ENCODE measurements at places on chromosomes 5 and 9. TPM values are rescaled to one million over a fixed set of nuclear protein-coding genes. Genes with fewer than 3 reads are reported as not detected.

GRCh38 chr5:97998941-97999340 lies 774.5 kb upstream of the RGMB start:
- no peaks in the 10 kb centered on the region for H3K36me3 ChIP-seq
- H3K4me1 ChIP-seq = no peaks in the 10 kb centered on the region
- H3K27me3 ChIP-seq = no peaks in the 10 kb centered on the region
- H3K27ac ChIP-seq = no peak overlapping the region

DNA sequence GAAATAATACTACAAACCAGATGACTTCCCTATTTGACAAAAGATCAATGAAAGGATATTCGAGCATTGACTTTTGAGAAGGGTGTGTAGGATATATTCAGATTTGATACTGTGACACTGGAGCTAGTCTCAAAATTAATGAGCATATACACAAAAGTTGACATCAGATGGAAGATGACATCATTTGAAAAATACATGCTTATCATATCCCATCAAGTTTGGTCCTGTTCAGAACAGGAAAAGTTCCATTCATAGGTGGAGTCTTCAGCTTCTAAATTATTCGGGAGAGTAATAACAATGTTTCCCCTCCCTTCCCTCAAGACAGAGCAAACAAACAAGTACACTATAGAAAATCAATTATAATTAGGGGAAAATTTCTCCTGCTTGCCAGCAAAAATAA lies 348.3 kb downstream of the NDUFS4 start:
- no peaks in the 10 kb centered on the region for H3K36me3 ChIP-seq
- no peak overlapping the region for H3K27ac ChIP-seq
- H3K4me3 ChIP-seq = no peak overlapping the region
- no peak for DNase-seq
- no peaks in the 10 kb centered on the region for H3K27me3 ChIP-seq
- no peaks in the 10 kb centered on the region for H3K4me1 ChIP-seq

GRCh38 chr5:55416306-55416705 lies 108.5 kb downstream of the MTREX start:
- H3K4me3 ChIP-seq = no peak overlapping the region
- peak overlapping the region; percentile 18 for H3K27ac ChIP-seq
- peaks cover 34% of the 10 kb centered on the region for H3K4me1 ChIP-seq
- H3K36me3 ChIP-seq = peaks cover 7% of the 10 kb centered on the region
- H3K27me3 ChIP-seq = no peaks in the 10 kb centered on the region
- peak; percentile 23 for DNase-seq

- no peaks in the 10 kb centered on the region for H3K36me3 ChIP-seq
- no peaks in the 10 kb centered on the region for H3K4me1 ChIP-seq
- DNase-seq = no peak
- H3K27ac ChIP-seq = no peak overlapping the region
- H3K4me3 ChIP-seq = no peak overlapping the region
These were observed 635.9 kb downstream of the CDH18 start for GRCh38 chr5:19352120-19352519.

- no peak for DNase-seq
- peaks cover 17% of the 10 kb centered on the region for H3K4me1 ChIP-seq
- H3K27ac ChIP-seq = no peak overlapping the region
- peaks cover 43% of the 10 kb centered on the region for H3K36me3 ChIP-seq
These were observed 236.4 kb downstream of the FANCC start for GRCh38 chr9:95080961-95081647.

DNA sequence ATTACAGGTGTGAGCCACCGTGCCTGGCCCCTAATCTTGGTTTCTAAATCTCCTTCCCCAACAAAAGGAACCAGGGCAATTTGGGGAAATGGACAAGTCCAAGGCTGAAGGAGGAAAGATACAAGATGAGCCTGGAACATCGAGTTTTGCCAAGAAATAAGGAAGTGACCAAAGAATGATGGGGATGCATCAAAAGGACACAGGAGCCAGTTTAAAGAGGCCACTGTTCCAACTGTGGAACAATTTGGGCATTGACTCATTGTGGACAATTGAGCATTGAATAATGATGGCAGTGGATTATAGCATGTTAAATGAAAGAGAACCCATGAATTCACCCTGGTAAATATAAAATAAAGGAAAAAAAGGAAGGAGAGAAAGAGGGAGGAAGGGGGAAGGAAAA lies 47.5 kb downstream of the DUSP1 start:
- no peaks in the 10 kb centered on the region for H3K27me3 ChIP-seq
- no peak overlapping the region for H3K27ac ChIP-seq
- no peak overlapping the region for H3K4me3 ChIP-seq
- H3K36me3 ChIP-seq = no peaks in the 10 kb centered on the region
- no peaks in the 10 kb centered on the region for H3K4me1 ChIP-seq
- DNase-seq = no peak

- no peaks in the 10 kb centered on the region for H3K27me3 ChIP-seq
- H3K4me1 ChIP-seq = no peaks in the 10 kb centered on the region
- no peak overlapping the region for H3K27ac ChIP-seq
- H3K36me3 ChIP-seq = no peaks in the 10 kb centered on the region
These were observed 278.8 kb downstream of the PBX3 start for GRCh38 chr9:126025991-126026390.

DNA sequence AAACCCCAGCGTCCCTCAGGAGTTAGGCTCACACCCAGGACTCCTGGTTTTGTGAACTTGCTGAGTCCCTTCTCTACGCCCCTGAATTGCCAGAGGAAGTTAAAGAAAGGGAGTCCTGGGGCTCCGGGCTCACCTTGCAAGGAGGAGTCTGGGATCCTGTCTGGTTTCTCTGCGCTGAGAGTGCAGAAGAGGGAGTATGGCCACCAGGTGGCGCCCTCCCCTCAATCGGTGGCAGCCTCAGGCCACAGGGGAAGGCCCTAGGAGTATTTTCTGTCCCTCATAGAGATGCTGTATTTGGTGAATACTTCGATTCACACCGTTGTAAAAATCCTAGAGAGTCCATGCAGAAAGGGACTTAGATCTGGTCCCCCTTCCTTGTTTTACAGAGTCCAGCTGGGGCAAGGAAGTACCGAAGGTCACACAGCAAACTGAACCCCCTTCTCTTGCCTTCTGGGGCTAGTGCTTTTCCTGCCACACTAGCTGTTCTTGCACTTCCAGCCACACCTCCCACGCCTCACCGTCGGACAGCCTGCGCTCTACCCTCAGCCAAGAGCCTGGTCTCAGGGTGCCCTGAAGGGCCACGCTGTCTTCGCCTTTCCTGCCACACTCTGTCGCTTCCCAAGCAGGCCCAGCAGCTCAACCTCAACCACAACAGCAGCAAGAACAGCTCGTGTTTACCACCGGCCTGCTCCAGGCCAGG lies 10.2 kb downstream of the HAND1 start:
- H3K27ac ChIP-seq = no peak overlapping the region
- H3K27me3 ChIP-seq = peaks cover 46% of the 10 kb centered on the region
- no peaks in the 10 kb centered on the region for H3K36me3 ChIP-seq

DNA sequence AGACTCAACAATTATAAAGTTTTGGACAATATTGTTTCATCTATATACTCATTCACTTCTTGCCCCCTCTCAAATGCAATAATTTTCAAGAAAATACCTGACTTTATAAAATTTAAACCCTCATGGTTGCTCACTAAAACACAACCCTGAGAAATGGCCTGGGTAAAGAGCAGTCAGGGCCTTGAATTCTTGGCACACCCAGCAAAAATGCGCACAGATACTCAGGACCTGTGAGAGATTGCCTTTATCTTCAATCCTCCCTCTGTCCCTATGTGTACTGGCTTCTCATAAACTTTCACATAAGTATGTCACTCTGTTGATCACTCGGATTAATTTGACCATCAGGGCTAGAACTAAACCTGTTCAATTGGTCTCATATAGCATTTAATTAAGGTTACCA lies 12.8 kb upstream of the ACO1 start:
- H3K27ac ChIP-seq = no peak overlapping the region
- H3K4me3 ChIP-seq = no peak overlapping the region
- H3K36me3 ChIP-seq = no peaks in the 10 kb centered on the region
- no peaks in the 10 kb centered on the region for H3K27me3 ChIP-seq

DNA sequence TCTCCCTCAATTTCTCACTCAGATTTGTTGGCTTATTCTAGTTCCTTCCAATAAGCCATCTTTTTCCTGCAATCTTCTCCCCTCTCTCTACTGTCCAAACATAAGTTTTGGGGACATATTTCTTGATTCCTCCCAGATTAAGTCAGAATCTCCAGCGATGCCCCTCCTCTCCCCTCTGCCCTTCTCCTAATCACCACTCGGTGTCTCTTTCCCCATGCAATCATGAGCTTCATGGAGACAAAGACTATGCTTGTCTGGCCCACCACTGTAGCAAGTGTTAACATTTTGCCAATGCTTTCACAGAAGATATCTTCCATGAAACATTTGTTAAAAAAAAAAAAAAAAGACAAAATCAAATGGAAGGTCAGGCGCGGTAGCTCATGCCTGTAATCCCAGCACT lies 42.4 kb downstream of the PDE6A start:
- no peak overlapping the region for H3K4me3 ChIP-seq
- H3K4me1 ChIP-seq = no peaks in the 10 kb centered on the region
- peaks cover 7% of the 10 kb centered on the region for H3K27me3 ChIP-seq

GRCh38 chr5:138588013-138588788 lies 13.0 kb upstream of the HSPA9 start:
- H3K4me1 ChIP-seq = no peaks in the 10 kb centered on the region
- DNase-seq = no peak
- H3K27ac ChIP-seq = no peak overlapping the region
- H3K36me3 ChIP-seq = no peaks in the 10 kb centered on the region
- H3K4me3 ChIP-seq = no peak overlapping the region
- H3K27me3 ChIP-seq = peaks cover 8% of the 10 kb centered on the region

DNA sequence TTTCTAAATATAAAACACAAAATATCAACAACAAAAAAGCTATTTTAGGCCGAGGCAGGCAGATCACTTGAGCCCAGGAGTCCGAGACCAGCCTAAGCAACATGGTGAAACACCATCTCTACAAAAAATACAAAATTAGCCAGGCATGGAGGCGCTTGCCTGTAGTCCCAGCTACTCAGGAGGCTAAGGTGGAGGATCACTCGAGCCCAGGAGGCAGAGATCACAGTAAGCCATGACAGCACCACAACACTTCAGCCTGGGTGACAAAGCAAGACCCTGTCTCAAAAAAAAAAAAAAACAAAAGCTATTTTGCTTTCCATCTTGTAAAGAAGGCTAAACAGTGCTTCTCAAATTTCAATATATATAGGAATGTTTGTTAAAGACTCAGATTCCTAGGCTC lies 11.3 kb downstream of the C5orf15 start:
- H3K4me3 ChIP-seq = no peak overlapping the region
- no peaks in the 10 kb centered on the region for H3K27me3 ChIP-seq
- H3K27ac ChIP-seq = no peak overlapping the region
- no peak for DNase-seq
- peaks cover 13% of the 10 kb centered on the region for H3K4me1 ChIP-seq

GRCh38 chr5:173922527-173922926 lies 34.4 kb downstream of the CPEB4 start:
- no peaks in the 10 kb centered on the region for H3K36me3 ChIP-seq
- no peak overlapping the region for H3K4me3 ChIP-seq
- no peaks in the 10 kb centered on the region for H3K27me3 ChIP-seq
- H3K4me1 ChIP-seq = peaks cover 26% of the 10 kb centered on the region
- no peak for DNase-seq

GRCh38 chr9:101354765-101355708 lies 29.8 kb downstream of the BAAT start:
- H3K36me3 ChIP-seq = no peaks in the 10 kb centered on the region
- H3K4me3 ChIP-seq = no peak overlapping the region
- no peak overlapping the region for H3K27ac ChIP-seq
- DNase-seq = no peak

GRCh38 chr5:11258001-11258400 lies 497.0 kb upstream of the DAP start:
- no peak overlapping the region for H3K27ac ChIP-seq
- no peak overlapping the region for H3K4me3 ChIP-seq
- DNase-seq = no peak
- H3K4me1 ChIP-seq = no peaks in the 10 kb centered on the region
- H3K36me3 ChIP-seq = no peaks in the 10 kb centered on the region

DNA sequence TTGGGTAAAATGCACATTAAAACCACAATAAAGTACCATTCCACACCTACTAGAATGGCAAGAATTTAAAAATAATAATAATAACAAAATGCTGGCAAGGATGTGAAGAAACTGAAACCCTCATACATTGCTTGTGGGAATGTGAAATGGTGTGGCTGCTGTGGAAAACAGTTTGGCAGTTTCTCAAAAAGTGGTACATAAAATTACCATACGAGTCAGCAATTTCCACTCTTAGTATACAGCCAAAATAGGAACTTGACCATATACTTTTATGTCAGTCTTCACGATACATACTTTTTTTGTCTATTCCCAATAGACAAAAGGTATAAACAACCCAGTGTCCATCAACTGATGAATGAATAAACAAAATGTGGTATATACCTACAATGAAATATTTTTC lies 15.6 kb downstream of the FKBP15 start:
- H3K27me3 ChIP-seq = no peaks in the 10 kb centered on the region
- no peak overlapping the region for H3K4me3 ChIP-seq
- H3K27ac ChIP-seq = no peak overlapping the region
- DNase-seq = no peak
- no peaks in the 10 kb centered on the region for H3K4me1 ChIP-seq

DNA sequence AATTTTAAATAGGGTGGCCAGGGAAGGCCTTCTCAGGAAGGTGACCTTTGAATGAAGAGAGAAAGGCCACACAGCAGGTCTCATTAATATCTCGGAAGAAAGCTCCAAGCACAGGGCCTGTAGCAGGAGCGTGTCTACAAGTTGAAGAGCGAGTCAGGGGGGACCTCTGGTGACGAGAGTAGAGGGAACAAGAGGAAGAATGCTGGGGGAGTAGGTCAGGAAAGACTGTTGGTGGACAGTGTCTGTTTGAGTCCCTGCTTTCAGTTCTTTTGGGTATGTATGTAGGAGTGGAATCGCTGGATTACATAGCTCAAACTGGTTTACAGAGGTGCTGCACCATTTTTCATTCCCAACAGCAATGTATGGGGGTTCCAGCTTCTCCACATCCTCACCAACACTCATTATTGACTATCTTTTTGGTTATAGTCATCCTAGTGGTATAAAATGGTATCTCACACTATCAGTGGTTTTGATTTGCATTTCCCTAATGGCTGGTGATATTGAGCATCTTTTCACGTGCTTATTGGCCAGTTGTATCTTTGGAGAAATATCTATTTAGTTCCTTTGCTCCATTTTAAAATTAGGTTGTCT lies 55.8 kb downstream of the NUP214 start:
- peaks cover 22% of the 10 kb centered on the region for H3K4me1 ChIP-seq
- peaks cover 15% of the 10 kb centered on the region for H3K36me3 ChIP-seq
- no peaks in the 10 kb centered on the region for H3K27me3 ChIP-seq
- no peak for DNase-seq

DNA sequence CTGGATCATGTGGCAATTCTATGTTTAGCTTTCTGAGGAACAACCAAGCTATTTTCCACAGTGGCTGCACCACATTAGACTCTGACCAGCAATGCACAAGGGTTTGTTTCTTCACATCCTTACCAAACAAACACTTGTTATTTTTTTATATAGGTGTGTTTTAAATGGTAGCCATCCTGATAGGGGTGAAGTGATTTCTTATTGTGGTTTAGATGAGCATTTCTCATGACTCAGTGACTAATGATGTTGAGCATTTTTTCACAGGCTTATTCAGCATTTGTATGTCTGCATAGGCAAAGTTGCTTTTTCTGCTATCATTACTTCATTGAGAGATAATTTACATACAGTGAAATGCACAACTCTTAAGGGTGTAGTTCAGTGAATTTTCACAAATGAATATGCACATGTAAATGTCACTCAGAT lies 36.0 kb downstream of the ANKRD33B start:
- peaks cover 41% of the 10 kb centered on the region for H3K4me1 ChIP-seq
- no peaks in the 10 kb centered on the region for H3K27me3 ChIP-seq
- no peak overlapping the region for H3K27ac ChIP-seq

INSL4 gene
- total RNA-seq = not detected

NEUROG1 gene
- total RNA-seq = not detected

MSMP gene
- not detected for total RNA-seq

PTGES gene
- total RNA-seq = 1.2 TPM

F2R gene
- total RNA-seq = 285 TPM

SPINK4 gene
- not detected for total RNA-seq

ANKRD18A gene
- total RNA-seq = 4.0 TPM

Data from astrocyte (in vitro differentiated cells and primary cell).